NCI-H187 treated with DMSO at 0.1 percent for 48 hours (cell line): ENCODE measurements at places on chromosomes 12 and 14.

DNA sequence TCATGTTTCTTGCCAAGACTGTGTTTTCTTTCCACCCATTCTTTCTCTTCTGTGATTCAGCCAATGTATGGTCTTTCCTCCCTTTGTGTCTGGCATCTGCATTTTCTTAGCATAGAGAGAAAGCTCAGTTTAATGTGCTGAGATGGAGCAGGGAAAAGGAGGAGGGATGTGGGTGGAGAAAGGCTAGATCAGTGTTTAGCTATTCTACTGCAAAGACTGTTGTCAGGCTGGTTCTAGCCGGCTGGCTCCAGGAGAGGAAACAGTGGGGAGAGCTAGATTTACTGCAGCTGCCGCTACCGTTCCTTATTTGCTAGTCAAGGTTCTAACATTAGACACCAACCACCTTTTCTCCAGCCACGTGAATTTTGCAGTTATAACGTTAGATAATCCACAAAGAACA is 5.2 kb upstream of the RIMKLB start:
- DNase-seq = peak; percentile 68

DNA sequence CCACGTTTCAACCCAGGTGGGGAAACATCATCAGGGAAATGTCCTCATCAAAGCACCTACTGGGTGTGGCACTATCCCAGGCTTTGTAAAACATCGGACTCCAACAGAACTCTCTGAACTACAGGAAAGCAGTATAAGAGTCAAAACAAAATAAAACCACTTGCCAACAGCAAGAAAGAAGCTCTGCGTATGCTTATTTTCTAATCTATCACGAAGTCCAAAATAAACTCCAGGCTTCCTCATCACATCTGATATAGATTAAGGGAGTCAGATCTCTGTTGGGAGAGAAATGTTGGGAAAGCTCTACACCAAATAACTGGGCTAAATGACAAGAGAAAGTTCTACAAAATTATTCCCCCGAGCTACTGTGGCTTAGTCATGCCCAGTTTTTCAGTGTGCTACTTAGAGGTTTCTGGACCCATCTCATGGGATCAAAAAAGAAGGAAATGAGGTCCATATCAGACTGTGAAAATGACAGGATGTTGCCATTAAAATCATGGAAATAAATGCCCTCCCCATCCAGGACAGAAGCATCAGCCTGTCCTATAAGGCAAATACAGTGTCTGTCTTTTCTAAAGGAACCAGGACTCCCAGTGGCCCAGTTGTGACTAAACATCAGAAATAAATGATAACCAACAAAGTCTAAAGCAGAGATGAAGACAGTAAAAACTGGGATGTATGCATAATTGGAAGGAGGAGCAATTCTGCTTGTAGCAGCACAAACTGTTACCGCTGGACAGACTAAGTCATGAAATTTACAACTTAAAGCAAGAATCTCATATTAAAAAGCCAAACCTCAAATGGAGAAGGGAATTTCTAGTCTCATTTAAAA is 149.5 kb downstream of the STXBP6 start:
- DNase-seq = no peak

DNA sequence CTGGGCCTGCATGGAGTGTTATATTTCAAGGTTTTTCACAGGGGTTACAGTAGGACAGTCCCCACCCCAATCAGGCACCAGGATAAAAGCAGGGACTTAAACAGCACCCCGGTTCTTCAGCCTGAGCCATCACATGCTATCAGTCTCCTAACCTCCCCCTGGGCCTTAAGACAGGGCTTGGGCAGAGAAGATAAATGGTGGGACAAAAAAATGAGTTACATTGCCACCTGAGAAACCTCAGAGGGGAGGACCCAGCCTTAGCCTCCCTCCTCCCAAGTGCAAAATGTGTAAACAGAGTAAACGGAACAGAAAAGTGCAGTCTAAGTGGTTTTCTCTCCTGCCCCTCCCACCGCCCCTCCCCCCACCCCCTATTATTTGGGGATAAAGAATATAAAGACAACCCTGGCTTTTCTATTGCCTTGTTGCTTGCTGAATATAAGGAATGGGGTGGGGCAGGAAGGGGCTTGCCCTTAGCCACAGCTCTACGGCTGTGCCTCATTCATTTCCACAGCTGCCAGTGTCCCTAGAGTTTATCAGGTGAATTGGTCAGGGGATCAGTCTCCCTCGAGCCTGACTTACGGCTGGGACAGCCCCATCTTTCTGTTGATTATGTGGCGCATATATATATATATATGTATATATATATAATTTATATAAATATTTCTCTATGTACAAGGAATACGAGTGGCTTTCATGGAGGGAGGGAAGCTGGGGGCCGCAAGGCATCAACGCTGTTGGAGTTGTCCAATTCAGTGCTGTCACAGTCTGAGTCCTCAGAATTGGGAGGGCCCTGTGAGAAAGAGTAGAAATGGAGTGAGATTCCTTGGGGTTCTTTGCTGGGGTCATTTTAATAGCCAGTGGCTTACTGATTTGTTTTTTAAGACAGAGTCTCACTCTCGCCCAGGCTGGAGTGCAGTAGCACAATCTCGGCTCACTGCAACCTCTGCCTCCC is 18.5 kb downstream of the MAP3K12 start:
- DNase-seq = no peak

GRCh38 chr14:101708853-101709532 is 52.5 kb upstream of the PPP2R5C start:
- no peak for DNase-seq

- no peak for DNase-seq
These were observed 4.9 kb downstream of the CACNA2D4 start for GRCh38 chr12:1913377-1914113.

DNA sequence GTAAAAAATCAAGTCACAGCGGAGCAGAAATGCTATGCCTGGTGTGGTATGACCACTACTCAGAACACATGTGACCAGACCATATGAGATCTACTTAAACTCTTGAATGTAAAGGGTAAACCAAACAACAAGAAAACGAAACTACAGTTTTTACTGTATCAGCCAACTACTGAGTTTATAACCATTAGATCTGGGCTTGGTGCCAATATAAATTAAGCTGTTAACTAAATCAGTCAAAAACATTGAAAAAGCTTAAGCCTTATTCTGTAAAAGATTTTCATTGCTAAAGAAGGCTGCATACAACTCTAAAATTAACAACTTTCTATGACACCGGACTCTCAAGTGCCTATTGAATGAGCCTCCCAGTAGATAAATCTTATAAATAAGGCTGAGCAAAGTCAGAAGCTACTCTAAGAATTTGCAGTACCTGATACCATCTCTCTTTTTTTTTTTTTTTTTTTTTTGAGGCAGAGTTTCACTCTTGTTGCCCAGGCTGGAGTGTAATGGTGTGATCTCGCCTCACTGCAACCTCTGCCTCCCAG is 35.4 kb downstream of the SPTLC2 start:
- no peak for DNase-seq

GRCh38 chr14:42110167-42110566 is 503.5 kb downstream of the LRFN5 start:
- DNase-seq = no peak

GRCh38 chr12:690466-690865 is 27.2 kb upstream of the NINJ2 start:
- DNase-seq = no peak

DNA sequence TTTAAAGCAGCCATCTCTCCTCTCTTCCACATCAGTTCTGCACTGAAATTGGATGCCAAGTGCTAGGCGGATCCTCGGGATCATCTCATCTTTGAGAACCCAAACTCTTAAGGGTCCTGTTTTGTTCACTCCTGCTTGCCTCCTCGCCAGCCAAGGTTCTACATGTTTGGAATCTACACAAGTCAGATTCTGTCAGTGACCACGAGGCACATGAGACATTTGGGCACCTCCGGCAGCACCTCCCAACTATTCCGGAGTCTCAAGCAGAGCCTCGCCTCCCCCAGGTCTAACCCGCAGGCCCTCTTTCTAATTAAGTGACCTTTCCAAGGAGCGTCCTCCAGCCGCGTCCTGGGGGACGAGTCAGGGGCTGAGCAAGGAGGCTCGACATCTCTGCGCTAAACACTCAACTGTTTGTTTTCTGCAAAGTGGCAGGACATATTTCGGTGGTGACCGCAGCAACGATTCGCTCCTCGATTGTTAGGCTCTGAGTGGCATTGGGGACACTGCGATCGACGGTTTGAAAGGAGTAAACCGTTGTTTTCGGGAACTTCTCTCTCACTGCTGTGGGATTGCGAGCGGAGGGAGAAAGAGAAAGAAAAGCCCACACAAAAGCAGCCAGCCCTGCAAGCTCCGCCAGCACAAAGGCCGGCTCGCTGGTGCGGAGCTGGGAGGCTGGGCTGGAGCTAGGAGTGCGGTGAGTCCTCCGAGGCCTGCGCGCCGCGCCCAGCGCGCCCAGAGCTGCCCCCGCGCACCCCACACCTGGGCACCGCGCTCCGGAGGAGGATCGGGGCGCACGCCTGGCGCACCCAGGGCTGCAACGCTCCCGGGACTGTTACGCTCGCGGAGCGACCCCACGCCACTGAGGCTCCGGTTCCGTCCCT is 640 bp downstream of the ARMH4 start:
- no peak for DNase-seq

- peak; percentile 44 for DNase-seq
These were observed 1.8 kb upstream of the LRFN5 start for GRCh38 chr14:41604721-41605531.

DNA sequence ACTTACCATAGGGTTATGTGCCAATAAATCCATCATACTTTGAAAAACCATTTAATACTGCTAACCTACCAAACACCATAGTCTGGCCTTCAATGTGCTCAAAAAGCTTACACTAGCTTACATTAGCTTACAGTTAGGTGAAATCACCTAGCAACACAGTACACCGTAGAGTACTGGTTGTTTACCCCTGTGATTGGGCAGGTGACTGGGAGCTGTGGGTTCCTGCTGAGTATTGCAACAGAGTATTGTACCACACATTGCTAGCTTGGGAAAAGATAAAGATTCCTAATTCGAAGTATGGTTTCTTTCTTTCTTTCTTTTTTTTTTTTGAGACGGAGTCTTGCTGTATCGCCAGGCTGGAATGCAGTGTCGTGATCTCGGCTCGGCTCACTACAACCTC is 5.6 kb downstream of the ATP5MC2 start:
- DNase-seq = no peak

GRCh38 chr14:51507906-51508511 is 143.7 kb upstream of the FRMD6 start:
- peak; percentile 36 for DNase-seq

- no peak for DNase-seq
These were observed 14.3 kb upstream of the ZFP36L1 start for GRCh38 chr14:68807148-68807600.

DNA sequence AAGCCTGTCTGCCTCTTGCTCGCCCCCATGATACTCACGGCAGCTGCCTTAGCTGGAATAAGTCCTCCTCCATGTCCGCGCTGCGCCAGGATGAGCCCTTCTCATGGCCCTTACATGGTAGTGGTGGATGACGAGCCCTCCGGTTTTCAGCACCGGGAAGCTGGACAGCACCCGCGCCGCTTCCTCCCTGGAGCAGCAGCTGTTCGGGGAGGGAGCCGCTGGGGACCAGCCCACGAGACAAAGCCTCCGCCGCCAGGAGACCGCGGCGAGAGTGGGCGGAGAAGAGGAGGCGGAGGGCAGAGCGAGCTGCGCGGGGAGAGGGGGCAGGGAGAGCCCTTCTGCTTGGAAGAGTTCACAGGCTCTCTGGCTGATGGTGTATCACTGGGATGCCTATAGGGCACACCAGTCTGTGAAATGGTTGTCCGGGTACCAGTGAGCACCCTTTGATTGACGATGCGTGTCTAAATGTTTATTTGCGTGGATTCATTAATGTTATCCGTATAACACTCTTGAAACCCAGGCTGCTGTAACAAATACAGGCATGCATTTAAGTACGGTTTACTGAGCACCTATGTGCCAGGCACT is at the start of gene SVOP:
Gene SVOP, minus strand, starts transcription at position 273 of the 585 bp plus-strand sequence. Its CDS starts 200 bp downstream, at position 73.
- peak; percentile 74 for DNase-seq

GRCh38 chr12:53968214-53969127 is 4.5 kb upstream of the HOXC11 start:
- no peak for DNase-seq

DNA sequence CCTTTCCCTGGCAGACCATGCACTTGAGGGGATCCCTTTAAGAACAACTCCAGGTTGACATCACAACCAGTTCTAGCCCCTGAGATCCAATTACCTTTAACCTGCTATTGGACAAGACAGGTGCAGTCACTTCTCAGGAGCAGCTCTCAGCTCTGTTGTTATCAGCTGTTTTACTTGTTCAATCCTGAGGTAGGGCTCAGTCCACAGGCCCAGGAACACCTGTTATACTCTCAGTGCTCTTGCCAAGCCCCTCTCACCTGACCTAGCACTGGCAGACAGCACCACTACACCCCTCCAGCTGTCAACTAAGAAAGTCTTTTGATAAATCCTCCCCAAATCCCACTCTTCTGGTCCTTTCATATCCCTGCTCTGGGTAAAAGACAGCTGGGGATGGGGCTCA is 163.9 kb upstream of the TMTC2 start:
- no peak for DNase-seq

DNA sequence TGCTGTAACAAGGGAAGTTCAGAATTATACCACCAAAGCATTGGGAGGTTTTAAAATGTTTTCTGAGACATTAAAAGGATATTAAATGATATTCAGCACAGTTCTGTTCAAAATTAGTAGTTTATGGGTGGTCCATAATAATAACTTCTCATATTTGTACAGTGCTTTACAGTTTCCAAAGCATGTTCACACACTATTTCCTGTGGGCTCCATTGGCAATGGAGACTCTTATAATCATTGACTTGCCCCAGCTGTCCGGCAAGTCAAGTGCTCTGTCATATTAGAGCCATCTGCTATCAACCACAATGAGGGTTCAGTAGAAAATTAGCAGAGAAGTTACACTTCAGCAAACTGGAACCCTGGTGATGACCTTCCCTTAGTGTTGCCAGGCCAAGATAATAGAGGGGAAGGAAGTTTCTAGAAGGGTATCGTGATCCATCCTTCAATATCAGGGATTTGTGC is 526.6 kb upstream of the CCDC196 start:
- no peak for DNase-seq

DNA sequence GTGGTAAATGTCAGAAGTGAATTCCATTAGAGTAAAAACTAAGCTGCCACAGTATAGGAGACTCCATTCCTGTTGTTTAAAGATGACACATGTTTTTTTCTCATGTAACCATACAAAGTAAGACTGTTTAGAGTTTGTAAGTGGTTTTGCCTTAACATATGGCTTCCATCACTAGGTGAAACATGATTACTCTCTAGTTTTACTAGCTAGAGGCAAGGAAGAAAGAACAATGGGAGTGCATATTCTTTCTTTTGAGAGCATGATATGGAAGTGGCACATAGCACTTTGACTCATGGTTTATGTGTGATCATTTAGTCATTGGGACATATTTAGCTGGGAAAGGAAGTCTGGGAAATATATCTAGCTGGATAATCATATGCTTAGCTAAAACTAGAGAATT is 7.7 kb downstream of the ATF7IP start:
- no peak for DNase-seq

DNA sequence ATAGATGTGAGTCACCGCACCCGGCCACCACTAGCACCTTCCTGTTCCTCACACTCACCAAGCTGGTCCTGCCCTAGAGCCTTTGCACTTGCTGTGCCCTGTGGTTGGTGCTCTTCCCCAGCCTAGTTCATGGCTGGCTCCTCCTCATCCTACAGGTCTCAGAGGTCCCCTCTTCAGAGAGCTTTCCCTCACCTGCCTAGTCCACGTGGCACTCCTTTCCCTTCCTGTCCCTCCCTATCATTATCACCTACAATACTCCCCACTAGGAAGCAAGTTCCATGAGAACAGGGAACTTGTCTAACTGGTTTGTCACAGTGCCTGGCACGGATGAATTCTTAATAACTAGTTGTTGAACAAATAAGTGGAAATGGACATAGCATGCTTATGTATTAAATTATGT is 24.0 kb upstream of the TMED10 start:
- DNase-seq = no peak
